Foreskin fibroblast (primary cell): ENCODE measurements at places on chromosomes 3 and 15.

DNA sequence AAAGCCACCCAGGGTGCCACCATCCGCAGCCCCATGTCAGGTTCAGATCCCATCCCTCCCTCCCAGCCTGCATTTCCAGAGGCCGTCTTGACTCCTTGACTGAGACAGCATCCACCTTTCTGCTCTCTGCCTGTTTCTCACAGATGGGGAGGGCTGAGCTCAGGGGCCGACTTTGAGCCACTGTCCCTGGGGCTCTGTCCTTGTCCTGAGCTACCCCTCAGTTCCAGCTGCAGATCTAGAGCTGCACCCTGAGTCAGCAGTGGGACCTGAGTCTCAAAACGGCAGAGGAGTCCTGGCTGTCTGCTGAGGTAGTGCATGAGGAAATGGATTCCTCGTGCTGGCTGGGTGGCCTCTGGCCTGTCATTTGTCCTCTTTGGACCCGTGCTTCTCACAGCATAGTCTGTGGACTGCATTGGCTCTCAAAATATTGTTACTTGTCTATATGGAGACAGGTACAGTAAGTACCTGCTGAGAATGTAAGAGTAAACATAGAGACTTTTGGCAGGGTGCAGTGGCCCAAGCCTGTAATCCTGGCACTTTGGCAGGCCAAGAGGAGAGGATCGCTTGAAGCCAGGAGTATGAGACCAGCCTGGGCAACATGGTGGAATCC, 22.3 kb downstream of the RPLP1 start:
- no peak for DNase-seq

GRCh38 chr3:151837057-151837456, 23.1 kb downstream of the AADAC start:
- DNase-seq = peak; percentile 86

DNA sequence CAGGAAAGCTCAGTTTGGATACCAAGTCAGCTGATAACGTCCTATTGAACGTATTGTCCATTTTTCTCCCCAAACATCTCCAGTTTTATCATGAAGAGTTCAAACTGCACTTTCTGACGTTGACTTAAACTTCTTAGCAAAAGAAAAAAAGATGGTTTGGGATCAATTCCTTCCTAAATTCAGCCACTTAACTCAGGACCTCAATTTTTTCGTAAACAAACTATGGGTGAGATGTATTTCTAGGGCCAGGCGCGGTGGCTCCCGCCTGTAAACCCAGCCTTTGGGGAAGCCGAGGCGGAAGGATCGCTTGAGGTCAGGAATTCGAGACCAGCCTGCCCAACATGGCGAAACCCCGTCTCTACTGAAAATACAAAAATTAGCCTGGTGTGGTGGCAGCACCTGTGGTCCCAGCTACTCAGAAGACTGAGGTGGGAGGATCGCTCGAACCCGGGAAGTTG, 464 bp upstream of the MRPS25 start:
- no peak for DNase-seq

GRCh38 chr3:58754074-58754473, 87.5 kb upstream of the FAM3D start:
- DNase-seq = no peak

- peak; percentile 98 for DNase-seq
These were observed 26.4 kb upstream of the TNFAIP8L3 start for GRCh38 chr15:51121118-51121517.

- DNase-seq = no peak
These were observed 214.8 kb downstream of the ZMAT3 start for GRCh38 chr3:178856804-178857203.

GRCh38 chr15:68328443-68328842, 50.9 kb downstream of the FEM1B start:
- DNase-seq = no peak

DNA sequence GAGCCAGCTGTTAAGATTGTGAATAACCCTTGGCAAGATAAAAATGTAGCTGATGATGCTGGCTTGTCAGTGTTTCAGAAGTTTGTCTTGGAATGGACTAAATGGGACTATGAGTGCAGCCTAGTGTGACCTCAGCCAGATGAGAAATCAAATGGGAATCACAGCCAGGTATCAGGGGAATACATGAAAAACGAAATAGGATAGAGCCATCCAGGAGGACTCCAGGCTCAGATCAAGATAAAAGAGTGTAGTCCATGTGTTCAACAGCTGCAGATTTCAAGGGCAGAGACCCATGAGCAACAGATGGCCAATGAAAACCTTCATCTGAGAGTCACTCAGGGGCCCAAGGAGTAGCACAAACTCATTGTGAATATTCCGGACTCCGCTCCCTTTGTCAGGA, 1080.9 kb upstream of the CADM2 start:
- peak; percentile 59 for DNase-seq

- peak; percentile 13 for DNase-seq
These were observed 142.7 kb upstream of the IGF1R start for GRCh38 chr15:98505611-98506031.

GRCh38 chr3:189685860-189686259, 54.7 kb downstream of the TP63 start:
- DNase-seq = peak; percentile 68

DNA sequence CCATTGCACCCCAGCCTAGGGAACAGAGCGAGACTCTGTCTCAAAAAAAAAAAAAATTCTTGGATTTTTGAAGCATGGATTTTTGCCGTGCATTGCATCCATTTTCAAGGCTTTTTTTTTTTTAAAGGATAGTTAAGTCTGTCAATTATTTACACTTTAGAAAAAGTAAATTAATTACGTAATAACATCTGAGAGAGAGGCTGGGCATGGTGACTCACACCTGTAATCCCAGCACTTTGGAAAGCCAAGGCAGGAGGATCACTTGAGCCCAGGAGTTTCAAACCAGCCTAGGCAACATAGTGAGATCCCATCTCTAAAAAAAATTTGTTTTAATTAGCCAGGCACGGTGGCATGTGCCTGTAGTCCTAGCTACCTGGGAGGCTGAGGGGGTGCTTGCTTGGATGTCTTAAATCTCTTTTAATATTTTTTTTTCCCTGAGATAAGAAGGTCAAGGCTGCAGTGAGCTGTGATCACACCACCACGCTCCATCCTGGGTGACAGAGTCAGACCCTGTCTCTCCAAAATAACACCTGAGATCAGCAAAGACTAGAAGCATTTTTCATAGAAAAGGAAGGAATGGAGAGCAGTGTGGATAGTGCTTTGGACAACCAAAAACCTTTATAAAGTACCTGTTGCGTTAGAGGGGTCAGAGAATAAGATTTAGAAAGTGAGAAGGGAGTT, 6.8 kb upstream of the SENP7 start:
- no peak for DNase-seq

DNA sequence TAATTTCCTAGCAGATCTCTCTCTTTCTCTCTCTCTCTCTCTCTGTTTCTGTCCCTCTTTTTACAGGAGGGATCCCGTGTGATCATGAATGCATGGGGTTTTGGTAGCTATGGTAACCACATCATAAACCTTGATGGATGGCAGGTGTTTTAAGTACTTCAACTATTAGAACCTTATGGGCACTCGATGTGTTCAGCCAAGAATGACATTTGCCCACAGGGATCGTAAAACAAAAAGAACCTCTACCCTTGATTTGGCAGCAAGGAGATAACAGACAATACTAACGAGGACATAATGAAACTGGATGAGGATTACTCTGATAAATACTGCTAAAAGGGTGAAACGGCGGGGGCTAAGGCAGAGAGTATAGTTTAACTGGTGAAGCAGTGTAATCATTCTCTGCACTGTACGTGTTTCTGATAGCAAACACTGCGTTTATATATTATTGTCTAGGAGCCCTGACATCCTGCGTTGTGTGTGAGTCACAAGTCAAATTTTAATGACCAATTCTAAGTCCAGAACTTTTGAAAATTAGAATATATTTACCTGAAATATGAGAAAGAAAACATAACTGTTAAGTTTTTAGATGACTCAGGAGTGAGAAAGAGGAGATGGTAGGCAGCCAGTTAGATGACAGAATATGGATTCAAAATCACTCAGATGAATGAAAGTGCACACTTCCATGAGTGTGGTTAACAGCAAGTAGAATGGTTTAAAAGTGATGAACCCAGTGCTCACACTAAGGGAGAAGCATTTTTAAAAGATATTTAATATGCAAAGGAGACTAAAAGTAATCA, 80.3 kb downstream of the OTOL1 start:
- DNase-seq = peak; percentile 49

DNA sequence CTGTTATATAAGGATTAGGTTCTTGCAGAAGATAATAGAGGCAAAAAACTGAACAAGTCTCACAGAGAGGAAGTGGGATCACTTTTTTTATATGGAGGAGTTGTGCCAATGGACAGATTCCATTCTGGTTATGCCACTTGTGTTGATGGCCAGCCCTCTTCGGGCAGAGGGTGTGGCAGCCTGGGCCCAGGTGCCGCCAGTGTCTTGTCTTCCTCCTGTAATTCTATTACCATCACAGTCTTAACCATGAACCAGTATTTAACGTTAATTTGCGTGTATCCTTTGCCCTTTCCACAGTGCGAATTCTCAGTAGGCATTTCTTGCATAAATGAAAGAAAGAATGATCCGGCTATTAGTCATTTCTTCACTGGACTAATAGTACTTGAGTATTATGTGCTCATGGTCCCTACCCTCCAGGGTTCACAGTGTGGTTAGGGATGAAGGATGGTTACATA, 7.0 kb upstream of the USP4 start:
- peak; percentile 56 for DNase-seq

- no peak for DNase-seq
These were observed 234.2 kb downstream of the IL20RB start for GRCh38 chr3:137191951-137192350.

DNA sequence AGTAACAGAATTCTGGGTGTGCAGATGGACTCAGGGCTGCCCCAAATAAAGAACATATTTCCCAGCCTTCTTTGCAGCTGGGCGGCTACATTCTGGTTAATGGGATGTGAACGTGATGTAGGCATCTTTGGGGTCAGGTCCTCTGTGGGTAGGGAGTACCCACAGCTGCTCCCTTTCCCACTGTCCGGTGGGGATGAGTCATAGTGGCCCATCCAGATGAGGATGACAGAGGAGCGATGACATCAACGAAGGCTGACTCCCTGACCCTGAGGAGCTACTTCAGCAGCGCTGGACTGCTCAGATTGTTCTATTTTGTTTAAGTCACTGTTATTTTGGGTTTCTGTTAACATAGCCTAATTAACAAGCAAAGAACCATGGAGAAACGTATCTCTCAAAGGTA, 38.0 kb downstream of the SRPRB start:
- DNase-seq = peak; percentile 66

DNA sequence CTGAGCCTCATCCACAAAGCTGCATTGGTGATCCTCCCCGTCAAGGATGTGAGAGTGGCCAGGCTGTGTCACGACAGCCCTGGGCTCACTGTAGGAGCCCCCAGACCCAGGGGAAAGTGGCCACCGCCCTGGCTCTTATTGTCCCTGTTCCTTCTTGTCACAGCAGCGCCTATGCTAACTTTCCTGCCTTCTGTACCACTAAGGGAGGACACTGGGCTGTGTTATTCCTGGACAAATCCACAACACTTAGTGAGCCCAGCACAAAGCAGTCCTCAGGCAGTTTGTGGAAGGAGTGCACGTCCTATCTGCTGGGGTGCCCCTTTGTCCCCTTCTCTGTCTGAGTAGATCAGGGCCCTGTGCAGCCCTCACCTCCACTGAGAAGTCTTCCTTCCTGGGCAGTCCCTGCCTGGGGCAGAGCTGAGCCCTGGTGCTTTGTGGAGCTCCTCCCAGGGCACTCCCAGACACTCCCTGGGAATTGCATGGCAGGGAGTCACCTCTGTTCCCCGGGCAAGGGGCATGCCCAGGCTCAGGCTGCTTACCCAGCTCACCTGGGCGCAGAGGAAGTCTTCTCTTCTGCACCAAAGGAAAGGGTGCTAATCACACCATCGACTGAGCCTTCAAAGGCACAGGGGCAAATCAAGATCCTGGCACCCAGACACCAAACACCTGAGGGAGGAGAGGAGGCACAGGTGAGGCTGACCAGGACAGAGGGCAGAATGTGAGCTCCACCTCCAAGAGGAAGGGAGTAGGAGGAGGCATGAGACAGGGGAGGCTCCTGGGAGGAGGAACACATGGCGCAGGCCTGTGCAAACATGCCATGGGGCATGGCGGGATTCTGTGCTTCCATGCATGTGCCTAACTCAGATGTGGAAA, 138.7 kb downstream of the KLF13 start:
- DNase-seq = no peak

DNA sequence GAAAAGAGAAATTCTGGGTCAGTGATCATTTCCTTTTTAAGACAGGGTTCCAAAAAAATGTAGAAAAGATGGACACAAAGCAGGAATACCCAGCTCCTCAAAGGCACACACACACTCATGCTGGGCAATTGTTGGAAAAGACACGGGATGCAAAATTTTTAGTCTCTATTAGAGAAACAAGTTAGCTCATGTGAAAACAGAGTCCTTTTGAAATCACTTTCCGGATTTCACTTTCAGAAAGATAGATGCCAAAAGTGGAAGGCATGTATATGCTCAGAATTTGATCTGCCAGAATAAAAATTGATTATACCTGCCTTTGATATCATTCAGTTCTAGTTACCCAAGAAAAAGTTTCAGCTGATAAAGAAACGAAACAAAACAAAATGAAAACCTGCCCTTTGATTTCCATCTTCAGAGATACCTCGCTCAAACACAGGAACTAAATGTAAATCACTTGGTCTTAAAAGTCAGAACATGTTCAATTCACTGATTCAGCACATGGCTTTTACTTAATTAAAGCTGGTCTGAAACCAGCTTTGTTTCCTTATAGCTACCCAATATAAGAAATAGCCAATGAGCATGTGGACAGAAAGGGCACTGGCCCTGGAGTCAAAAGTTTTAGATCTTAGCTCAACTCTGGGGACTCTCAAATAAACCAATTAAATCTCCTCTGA, 52.8 kb downstream of the PLD1 start:
- DNase-seq = no peak

DNA sequence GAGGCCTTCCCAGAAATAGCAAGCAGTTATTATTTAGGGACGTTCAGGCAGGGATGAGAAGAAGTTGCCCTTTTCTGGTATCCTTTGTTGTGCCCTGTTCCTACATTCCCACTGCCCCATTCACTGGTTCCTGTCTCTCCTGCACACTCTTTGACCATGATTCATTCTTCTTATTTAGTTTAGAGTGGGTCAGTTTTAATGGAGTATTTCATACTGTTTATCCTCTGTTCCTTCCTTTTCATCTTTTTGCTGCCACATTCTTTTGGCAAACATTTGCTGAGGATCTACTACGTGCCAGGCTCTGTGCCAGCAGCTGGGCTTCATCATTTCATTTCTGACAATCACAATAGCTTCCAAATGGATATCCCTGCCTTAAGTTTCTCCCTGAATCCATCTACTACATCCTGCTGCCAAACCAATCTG, 11.8 kb upstream of the EID1 start:
- DNase-seq = peak; percentile 61

DNA sequence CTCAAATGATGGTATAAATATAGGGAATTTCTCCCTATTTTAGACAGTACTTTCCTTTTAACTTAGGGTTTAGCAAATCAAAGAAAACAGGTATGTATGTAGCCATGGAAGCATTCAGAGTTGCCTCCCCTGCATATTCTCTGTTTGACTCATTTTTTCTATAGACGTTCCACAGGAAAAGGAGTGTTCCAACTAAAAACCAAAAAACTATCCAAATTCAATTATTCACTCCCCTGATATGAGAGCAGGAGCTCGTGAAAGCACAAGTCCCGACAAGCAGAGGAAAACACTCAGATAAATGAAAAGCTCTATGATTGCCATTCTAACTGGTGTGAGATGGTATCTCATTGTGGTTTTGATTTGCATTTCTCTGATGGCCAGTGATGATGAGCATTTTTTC, 119.5 kb downstream of the FRMD5 start:
- no peak for DNase-seq

GRCh38 chr15:94203306-94203705, 28.1 kb upstream of the MCTP2 start:
- DNase-seq = no peak
